ENCODE measurements at places on chromosomes 4 and X. TPM values are rescaled to one million over a fixed set of nuclear protein-coding genes. Genes with fewer than 3 reads are reported as not detected.

DNA sequence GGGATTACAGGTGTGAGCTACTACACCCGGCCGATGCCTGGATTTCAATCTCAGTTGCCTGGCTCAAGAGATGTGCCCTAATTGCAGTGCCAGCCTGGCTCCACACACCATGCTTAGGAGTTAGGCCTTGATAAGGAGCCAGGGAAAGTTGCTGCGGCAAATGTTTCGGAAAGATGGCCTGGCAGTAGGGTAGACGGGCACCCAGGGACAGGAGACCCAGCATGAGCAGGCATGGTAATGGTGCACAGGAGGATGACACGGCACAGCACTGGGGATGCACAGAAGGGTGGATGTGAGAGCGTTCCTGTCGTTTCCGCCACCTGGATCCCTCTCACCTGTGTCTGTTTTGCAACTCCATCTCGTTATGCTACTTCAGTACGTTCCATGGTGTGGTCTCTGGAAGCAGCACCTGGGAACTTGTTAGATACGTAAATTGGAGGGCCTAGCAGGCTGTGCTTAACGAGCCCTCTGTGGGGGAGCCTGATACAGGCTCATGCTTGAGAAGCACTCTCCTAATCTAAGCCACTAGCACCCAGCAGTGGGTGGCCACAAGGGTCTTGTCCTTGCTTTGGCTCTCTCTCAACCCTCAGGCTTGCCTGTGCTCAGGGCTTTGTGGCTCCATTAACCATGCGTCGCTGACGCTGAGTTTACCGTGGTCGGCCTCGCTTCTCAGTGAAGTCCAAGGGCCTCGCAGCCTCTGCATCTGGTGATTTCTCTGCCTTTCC is 20.3 kb downstream of the RNF4 start:
- DNase-seq, result no peak

DNA sequence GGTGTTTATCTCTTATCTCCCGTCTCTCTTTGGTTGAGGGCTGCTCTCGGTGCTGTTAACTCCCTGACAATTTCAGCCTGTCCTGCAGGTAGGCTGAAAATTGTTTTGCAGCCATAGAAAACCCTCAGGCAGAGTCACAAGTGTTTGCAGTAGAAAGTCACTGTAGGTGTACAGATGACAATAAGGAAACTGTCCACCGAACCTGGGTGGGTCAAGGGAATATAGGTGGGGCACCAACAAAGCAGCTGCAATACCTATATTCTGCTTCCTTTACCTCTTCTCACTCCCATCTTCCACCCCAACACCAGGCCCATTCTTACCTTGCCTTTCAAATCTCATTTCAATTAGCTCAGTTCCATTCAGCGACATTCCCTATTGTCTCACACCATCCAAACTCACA is 381.8 kb downstream of the PPP1R2C start:
- DNase-seq, result peak; percentile 23

GRCh38 chr4:87032884-87033533 is 98.2 kb downstream of the AFF1 start:
- DNase-seq, result no peak

The PDK3 gene
- 16.2 TPM for total RNA-seq

GRCh38 chr4:14419516-14419915 is 582.8 kb upstream of the CPEB2 start:
- DNase-seq, result no peak

DNA sequence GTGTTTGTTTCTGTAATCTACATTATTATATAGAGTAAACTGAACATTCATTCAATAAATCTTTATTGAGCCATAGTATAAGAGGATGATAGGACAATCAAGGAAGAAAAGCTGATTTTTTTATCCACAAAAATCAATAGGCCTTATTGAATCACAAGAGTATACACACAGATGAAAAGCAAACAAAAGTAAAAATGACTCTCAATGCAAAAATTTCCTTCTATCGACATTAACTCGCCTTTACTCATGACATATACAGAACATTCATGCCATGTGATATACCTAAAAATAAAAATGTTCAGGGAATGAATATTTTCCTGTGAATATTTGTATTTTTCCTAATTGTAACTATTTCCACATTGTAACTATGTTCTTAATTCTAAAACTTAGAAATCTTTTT is 161.2 kb downstream of the LRBA start:
- DNase-seq, result no peak

DNA sequence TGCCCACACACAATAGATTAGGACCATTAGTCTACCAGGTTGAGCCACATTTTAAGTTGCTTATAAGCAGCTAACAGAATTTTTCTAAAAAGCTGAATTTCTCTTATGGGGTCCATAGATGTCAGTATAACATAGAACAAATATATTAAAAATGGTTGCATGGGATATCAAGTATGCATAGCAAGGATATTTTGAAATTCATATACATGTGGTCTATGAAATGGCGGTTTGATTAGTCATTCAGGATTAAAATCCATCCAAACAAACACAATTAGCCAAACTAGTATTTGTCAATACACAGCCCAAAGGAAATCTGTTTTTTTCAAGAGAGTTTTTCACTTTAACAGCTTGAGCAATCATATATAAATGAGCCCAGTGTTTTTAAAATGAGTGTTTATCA is 33.5 kb upstream of the AMOT start:
- no peak for DNase-seq

- DNase-seq, result no peak
Measured at GRCh38 chr4:140103676-140104075, 50.3 kb downstream of the MAML3 start.

The AR gene
- total RNA-seq, result 0.37 TPM

The SSX2B gene
- total RNA-seq, result not detected

DNA sequence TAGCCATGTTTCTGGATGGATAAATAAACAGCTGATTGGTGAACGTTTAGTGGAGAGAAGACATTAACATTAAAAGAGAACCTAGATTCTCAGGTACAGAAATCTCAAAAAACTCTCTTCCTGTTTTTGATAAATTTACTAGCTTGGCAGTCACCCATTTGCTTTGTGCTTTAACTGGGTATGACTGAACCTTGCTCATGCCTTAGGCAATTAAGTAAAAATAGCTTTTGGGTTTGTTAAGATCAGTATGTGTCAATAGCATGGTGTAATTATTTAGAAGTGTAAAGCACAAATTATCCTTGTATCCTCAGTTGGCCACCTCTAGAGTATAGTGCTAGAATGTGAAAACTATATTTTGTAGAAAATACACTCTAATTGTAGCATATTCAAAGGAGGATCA is 200.0 kb downstream of the CFAP299 start:
- no peak for DNase-seq

The BST1 gene
- total RNA-seq, result 11.4 TPM

DNA sequence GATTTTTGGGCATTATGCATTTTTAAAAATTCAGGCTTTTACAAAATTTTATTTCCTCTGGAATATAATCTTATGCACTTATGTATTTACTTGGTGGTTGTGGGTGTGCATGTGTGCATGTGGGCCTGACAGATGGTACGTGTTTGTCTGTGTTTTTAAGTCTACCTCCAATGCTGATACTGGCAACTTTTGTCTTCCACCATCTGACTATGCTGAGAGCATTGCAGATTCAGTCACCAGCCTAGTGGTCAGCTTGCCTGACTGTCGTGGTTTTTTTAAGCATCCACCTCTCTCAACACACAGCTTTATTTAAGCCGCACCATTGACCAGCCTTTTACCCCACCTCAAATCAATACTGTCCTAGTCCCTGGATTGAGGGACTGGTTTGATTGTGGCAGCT is 37.1 kb downstream of the FSTL5 start:
- DNase-seq, result no peak

DNA sequence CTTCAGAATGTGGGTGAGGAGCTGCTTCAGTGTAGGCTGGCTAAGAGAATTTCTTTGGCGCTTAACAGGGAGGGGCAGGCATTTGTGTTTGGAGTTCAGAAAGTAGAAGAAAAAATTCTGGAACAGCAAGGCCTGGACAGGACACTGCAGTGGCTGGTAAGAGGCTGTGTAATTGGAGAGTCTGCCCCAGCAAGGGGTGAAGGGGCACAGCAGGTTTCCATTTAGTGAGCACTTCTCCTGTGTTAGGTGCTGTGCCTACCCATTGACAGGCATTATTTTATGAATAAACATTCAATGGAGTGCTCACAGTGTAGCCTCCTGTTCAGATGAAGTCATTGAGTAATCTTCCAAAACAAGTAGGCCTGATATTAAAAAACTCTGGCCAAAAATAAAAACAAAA is 10.7 kb upstream of the CPE start:
- DNase-seq, result no peak

The JAKMIP1 gene
- 0.37 TPM for total RNA-seq

- no peak for DNase-seq
Measured at GRCh38 chr4:189090174-189090814, 850.4 kb upstream of the FRG1 start.

- no peak for DNase-seq
Measured at GRCh38 chrX:24506082-24506481, 41.0 kb downstream of the PDK3 start.

GRCh38 chrX:82320569-82320968 is 1118.7 kb downstream of the SH3BGRL start:
- DNase-seq, result no peak

DNA sequence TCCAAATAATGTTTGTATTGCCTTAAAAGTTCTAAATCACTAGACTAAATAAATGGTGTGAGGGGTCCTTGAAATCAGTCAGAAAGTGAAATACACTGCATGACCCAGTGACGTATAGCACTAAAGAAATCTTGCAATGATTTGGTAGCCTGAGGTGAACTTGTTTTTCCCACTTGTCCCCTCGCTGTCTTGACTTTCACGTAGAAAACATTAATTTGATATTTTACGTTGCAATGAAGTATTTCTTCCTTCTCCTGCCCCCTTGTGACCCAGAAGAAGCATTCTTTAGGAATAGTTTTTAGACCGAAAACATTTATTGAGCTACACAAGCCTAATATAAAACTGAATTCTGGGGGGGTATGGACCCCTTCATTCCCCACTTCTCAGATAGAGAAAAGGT is 3.7 kb downstream of the KLB start:
- DNase-seq, result no peak

- DNase-seq, result no peak
Measured at GRCh38 chr4:1381944-1382541, 24.2 kb downstream of the NKX1-1 start.

- DNase-seq, result peak; percentile 70
Measured at GRCh38 chrX:17547658-17548057, 172.7 kb downstream of the NHS start.

The S100G gene
- total RNA-seq, result not detected

GRCh38 chr4:147160908-147161513 is 215.3 kb upstream of the TTC29 start:
- no peak for DNase-seq

DNA sequence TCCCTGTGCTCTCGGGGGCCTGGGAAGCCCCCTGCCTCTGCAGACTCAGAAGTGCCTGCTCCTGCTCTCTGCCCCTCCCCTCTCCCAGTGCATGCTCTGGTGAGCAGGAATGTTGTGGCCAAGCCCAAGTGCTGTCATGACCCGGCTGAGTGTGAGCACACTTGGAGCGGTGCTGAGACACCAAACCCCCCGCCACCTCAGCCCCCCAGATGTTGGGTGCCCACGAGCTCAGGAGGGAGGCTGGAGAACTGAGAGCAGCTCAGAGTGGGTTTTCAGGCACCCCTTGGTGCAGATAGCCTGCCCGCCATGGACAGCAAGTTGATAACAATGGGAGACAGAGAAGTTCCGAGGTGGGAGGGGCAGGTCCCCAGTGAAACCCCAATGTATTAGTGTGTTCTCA is 477.4 kb downstream of the ACTRT1 start:
- DNase-seq, result no peak

The TBC1D1 gene
- total RNA-seq, result 96.3 TPM

DNA sequence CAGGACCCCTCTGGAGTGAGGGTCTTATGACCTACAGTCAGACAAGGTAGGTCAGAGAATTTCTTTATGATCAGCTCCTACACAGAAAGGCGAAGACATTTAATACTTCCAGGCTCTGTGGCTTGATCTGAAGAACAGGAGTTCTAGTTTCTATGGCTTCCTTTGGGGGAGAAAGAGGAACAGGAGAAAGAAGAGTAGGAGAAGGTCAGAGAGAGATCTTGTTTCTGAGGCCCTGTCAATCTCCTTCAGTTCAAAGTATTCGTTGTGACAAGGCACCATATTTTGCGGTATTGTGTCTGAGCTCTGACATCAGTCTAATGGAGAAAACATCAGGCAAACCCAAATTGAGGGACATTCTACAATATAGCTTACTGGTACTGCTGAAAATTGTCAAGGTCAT is 16.7 kb downstream of the TMSB4X start:
- no peak for DNase-seq

DNA sequence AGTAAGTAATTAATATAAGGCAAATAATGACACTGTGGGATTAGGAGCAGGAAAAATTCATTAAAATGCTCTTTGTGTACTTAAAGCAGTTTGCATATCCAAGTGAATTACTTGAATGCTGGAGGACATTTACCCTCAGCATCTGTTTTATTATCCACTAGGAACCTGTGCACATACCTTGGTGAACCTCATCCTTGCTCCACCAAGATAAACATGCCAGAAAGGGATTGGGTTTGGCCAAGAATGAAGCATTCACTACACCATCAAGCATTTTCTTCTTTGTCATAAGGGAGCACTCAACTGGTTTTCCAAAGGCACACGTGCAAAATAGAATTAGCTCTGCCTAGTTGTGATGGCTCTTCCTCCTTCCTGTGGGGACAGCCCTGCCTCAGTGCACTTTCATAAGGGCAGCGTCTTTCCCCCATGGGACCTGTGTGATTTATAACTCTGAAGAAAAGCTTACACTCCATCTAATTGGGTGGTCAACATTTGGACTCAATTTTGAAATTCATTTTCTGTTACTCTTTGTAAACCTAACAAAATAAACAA is 291.7 kb downstream of the USP46 start:
- DNase-seq, result no peak

DNA sequence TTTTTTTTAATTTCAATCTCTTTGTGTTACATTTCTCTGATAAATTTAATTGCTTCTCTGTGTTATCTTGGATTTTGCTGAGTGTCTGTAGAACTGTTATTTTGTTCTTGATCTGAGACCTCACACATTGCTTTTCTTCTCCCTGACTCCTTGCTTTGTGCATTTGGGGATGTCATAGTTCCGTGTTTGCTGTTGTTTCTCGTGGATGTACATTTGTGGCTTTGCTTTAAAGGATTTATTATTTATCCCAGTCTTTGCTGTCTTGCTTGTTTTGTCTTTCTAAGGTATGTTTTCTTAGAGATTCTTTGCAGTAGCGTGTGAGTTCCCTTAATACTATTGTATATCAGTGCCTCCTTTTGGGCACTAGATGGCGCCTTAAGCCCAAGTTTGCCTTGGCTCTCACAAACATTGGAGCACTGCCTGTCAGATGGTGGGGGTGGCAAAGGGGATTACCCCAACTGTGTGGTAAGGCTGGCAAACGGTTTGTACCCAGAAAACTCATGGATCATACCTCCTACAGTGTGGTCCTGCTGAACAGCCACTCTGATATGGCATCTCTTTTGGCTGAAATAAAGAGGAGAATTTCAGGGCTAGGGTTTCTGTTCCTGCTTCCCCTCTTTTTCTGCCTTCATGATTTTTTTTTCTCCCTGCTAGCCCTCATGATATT is 96.4 kb downstream of the PGRMC2 start:
- peak; percentile 68 for DNase-seq

The PDGFRA gene
- 45.2 TPM for total RNA-seq

- no peak for DNase-seq
Measured at GRCh38 chrX:12065251-12065650, 73.0 kb upstream of the FRMPD4 start.

The ZAR1 gene
- total RNA-seq, result not detected

GRCh38 chrX:41616935-41617334 is 71.8 kb upstream of the GPR34 start:
- DNase-seq, result no peak

The HTATSF1 gene
- total RNA-seq, result 35.3 TPM

The SLC9B1 gene
- 0.39 TPM for total RNA-seq
